ENCODE measurements at places on chromosomes 4 and X.

DNA sequence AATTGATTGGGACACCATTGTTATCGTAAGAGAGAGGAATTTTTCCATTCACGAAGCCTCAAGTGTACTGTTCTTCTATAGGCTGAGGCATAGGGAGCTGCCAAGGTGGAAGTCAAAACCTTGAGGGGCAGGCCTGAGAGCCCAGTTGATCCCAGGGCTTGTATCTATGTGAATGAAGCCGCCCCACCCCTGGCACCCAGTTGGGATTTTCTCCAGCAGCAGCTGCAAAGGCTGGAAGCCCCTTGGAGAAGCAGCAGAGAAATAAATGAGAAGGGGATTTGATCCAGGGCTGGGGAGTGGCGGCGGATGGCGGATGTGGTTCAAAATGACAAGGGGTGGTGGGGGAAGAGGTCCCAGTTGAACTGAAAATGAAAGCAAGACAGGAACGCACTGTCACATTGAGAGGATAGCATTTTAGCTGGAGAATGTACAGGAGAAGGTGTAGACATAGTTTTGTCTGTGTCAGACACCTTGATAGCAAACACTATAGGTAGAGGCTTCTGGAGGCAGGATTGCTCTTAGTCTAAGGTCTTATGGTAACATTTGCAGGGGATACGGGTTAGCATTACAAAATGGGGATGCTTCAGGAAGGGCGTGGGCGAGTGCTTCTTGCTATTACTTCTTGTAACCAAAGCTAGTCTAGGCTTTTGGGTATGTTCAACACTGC, 32.6 kb downstream of the DOCK11 start:
- peak; percentile 33 for DNase-seq

GRCh38 chrX:87140800-87141483, 376.7 kb upstream of the KLHL4 start:
- DNase-seq, result no peak

- no peak for DNase-seq
These were observed 68.5 kb downstream of the BMPR1B start for GRCh38 chr4:94826206-94826605.

- peak; percentile 34 for DNase-seq
These were observed at the start of gene RAP2C for GRCh38 chrX:132219343-132219768. Gene RAP2C (minus strand): TSS chrX:132219447. CDS start chrX:132217268, 2,179 bp downstream.

- peak; percentile 47 for DNase-seq
These were observed at the start of gene CHIC1 for GRCh38 chrX:73562984-73563737. Gene CHIC1 (plus strand): TSS chrX:73563197. CDS start chrX:73563285, 88 bp downstream.

GRCh38 chr4:1401409-1402020, 4.7 kb downstream of the NKX1-1 start:
- no peak for DNase-seq

GRCh38 chrX:138756234-138756633, 44.7 kb upstream of the FGF13 start:
- DNase-seq, result no peak

GRCh38 chr4:123585111-123585510, 188.5 kb downstream of the SPRY1 start:
- no peak for DNase-seq

DNA sequence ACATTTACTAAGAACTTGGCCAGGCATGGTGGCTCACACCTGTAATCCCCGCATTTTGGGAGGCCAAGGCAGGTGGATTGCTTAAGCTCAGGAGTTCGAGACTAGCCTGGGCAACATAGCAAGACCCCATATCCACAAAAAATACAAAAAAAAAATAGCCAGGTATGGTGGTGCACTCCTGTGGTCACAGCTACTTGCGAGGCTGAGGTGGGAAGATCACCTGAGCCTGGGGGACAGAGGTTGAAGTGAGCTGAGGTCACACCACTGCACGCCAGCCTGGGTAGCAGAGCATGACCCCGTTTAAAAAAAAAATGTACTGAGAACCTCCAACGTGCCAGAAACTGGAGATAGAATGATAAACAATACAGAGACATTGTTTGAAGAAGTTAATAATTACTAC, 8.0 kb downstream of the OPRPN start:
- DNase-seq, result no peak

GRCh38 chrX:22032084-22032483, at the start of gene PHEX:
Gene PHEX (plus strand): TSS chrX:22032325. CDS start chrX:22033006, 681 bp downstream.
- DNase-seq, result no peak

- no peak for DNase-seq
These were observed 30.7 kb upstream of the CBR4 start for GRCh38 chr4:169040559-169041261.

DNA sequence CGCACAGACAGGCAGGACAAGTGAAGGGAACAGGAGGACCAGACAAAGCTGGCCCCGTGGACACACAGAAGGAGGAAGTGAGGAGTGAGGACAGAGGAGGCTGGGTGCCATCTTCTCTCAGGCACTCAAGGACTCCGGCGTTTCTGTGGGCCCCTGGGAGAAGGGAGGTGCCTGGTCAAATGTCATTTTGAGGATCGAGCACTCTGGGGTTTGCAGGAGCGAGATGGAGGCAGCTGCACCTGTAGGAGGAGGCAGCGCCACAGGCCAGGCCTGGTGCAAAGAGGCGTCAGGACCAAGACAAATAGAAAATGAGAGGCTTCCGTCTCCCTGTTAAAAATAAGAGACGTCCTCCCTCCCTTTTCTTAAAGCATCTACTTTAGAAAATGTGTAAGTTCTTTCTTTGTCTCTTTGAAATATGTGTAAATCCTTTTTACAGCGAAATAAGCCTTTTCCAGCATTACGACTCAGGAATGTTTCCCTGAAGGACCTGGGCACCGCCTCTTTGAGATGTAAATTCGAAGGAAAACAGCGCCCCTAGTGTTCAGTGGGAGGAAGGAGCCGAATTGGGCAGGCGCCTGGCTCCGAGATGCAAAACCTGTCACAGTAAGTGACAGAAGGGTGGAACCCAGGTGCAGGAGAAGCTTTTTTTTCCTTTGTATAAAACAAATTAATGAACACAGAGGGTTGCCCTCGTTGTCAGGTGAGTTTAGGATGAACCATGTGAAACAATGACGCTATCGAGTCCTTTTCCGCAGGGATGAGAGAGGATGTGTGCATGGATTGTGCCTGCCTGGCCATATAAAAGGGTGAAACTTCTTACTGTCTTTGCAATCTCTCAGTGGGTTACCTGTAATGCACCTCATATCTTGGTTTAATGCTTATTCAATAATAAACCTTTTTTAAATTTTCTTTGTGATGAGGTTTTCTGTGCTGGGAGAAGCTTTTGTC, 1.4 kb upstream of the C4orf50 start:
- DNase-seq, result no peak

DNA sequence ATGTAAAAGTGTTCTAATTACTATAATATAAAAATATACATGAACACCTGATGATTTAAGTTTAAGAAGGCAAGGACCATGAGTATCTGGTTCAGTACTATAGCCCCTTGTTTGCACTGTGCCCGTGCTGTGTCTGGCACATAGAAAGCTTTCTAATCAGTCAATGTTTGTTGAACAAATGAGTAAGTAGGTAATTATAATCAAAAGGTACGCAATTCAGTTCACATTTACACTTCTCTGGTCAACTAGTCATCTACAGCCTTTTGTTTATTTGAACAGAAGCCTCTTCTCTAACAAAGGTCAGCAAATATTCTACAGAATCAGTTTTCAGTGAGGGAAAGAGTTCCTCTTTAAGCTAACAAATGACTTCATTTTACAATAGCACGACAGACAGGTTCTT, 523.3 kb downstream of the SMARCA1 start:
- DNase-seq, result no peak

- DNase-seq, result no peak
These were observed 34.4 kb upstream of the ACSL1 start for GRCh38 chr4:184860018-184860779.

- DNase-seq, result no peak
These were observed 361.2 kb downstream of the ARAP2 start for GRCh38 chr4:35883108-35883507.

GRCh38 chrX:68894513-68895340, 65.9 kb downstream of the EFNB1 start:
- DNase-seq, result no peak

GRCh38 chr4:169385376-169385775, 114.6 kb upstream of the SH3RF1 start:
- no peak for DNase-seq

GRCh38 chrX:153593811-153594500, 5.0 kb downstream of the CCNQ start:
- DNase-seq, result no peak

GRCh38 chrX:123742440-123742839, 9.6 kb upstream of the THOC2 start:
- DNase-seq, result no peak

DNA sequence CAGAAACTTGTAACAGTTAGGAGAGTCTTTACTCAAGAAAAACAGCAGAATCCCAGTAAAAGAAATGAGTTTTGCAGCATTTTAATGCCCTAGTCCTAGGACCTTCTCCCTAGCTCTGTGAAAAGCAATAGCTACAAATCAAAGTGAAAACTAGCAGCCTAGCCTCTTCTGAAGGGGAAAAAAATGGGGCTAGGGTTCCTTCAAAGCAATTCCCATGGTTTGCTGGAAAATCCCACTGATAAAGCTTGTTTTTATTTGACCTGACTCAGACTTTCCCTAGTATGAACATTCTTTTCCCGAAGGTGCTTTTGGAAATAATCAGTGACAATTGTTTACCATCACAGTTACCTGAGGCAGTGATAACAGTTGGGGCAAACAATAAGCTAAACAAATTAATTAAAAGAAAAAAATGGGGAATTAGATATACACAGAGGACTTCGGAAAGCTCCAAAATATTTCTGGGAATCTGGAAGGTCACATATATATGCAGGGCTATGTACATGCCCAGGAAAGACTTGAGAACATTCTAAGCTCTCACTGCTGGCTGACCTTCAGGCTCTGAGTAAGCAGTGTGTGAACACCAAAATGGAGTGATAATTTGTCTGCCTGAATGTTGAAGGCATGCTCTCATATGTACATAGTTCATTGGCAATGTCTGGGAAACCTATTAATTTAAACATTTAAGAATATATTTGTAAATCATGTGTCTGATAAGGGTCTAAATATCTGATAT, 285.9 kb downstream of the KCTD8 start:
- no peak for DNase-seq

DNA sequence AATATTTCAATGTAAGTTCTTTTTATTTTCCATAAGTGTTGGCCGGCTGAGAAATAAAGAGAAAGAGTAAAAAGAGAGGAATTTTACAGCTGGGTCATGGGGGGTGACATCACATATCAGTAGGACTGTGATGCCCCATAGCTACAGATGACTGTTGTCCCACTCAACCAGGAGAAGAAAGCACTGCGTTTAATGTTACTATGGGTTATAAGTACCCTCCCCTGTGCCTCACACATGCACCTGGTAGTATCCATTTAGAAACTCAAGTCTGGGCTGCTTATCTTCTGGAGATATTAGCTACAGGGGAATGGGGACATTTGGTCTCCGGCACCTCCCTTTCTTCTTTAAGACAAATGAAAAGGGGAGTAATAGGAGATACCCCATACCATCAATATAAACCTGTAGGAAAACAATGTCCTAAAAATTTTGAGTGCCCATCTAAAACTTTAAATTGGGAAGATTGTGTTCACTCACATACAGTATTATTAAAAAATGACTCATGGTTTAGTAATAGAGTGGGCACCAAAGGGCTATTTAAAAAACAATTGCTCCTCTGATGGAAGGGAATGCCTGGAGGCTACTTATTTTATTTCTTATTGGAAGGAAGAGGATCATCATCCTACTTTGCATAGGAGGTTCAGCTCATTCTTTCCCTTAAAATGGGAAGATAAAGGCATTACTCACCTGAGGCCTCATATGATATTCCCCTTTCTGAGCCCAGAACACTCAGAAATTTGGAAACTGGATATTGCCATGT, 18.2 kb downstream of the UGT2B11 start:
- DNase-seq, result no peak

- DNase-seq, result no peak
These were observed 69.4 kb downstream of the HCCS start for GRCh38 chrX:11180571-11180970.

- no peak for DNase-seq
These were observed 400.9 kb upstream of the FGF13 start for GRCh38 chrX:139112432-139112831.

- no peak for DNase-seq
These were observed 710.6 kb upstream of the DIAPH2 start for GRCh38 chrX:95974096-95974470.

DNA sequence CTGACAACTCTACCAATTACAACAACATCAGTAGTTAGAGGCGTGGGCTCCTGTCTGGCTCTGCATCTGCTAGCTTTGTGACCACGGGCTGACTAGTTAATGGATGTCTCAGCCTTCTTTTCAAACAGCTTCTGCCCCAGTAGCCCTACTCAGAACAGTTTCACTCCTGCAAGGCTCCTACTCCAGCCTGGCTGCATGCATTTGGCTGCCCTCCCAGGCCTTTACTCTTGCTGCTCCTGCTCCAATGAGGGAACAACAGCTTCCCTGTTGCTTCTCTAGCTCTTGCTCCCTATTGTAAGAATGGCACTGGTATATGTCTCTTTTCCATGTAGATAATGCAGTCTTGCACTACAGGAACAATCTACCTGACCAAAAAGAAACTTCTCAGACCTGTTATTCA, 93.3 kb downstream of the TTC29 start:
- DNase-seq, result no peak

GRCh38 chr4:1948892-1949436, 59.8 kb downstream of the NELFA start:
- no peak for DNase-seq

- DNase-seq, result no peak
These were observed 3.0 kb upstream of the SLC2A9 start for GRCh38 chr4:10024303-10024702.

DNA sequence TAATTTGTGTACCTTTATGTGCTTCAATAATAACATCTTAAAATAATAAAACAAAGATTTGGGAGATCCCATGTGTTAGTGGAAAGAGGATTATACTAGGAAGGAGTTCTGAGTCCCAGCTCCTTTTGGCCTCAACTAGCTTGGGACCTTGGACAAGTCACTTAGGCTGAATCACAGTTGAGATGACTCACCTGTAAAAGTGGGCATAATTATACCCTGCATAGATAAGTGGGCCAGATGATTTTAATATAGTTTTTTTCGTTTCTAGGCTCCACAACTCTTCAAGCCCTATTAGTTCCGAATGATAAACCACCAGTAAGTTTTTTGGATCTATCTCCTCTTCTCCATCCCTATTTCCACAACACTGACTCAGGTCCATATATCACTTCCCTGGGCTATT, 131.8 kb downstream of the ENOX2 start:
- no peak for DNase-seq

- DNase-seq, result no peak
These were observed 11.6 kb downstream of the VEGFC start for GRCh38 chr4:176780995-176781738.

- no peak for DNase-seq
These were observed 157.1 kb downstream of the VEGFC start for GRCh38 chr4:176635372-176636261.

GRCh38 chr4:14596904-14597303, 405.4 kb upstream of the CPEB2 start:
- no peak for DNase-seq

DNA sequence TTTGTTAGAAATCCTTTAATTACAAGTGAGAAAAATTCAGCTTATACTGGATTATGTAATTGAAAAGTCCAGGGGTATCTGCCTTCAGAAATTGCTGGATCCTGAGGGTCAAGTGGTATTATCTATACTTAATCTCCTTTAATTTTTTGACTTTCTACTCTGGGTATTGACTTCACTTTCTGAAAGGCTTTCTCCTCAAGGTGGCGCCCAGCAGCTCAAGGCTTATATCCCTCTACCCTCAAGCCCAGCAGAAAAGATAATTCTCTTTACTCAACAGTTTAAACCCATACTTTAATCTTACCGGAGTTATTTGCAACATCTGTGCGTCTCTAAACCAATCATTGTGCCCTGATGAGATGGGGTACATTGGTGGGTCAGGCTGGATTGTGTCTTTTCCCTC, 129.5 kb downstream of the LARP7 start:
- DNase-seq, result no peak
